ENCODE measurements at places on chromosomes 13 and 19.

GRCh38 chr13:97797553-97797952 lies 155.9 kb upstream of the IPO5 start:
- no peak for DNase-seq

GRCh38 chr13:29481603-29482002 lies 113.9 kb downstream of the SLC7A1 start:
- no peak for DNase-seq

GRCh38 chr13:43933378-43933777 lies 53.7 kb downstream of the LACC1 start:
- no peak for DNase-seq

- DNase-seq = no peak
Measured at GRCh38 chr13:71729441-71729840, 137.6 kb downstream of the DACH1 start.

DNA sequence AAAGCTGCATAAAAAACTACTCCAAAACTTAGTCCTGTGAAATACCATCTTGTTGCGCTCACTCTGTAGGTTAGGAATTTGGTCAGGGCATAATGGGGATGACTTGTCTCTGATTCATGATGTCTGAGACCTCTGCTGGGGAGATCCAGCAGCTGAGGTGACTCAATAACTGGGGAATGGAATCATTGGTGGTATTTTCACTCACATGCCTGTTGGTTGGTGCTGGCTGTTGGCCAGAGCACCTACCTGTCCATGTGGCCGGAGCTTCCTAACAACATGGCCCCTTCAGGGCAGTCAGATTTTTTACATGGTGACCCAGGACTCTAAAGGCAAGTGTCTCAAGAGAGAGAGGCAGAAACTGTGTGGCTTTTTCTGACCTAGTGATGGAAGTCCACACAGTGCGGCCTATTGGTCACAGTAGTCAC lies 7.4 kb upstream of the ESD start:
- no peak for DNase-seq

- DNase-seq = peak; percentile 47
Measured at GRCh38 chr19:35757231-35757748, 461 bp upstream of the HSPB6 start.

DNA sequence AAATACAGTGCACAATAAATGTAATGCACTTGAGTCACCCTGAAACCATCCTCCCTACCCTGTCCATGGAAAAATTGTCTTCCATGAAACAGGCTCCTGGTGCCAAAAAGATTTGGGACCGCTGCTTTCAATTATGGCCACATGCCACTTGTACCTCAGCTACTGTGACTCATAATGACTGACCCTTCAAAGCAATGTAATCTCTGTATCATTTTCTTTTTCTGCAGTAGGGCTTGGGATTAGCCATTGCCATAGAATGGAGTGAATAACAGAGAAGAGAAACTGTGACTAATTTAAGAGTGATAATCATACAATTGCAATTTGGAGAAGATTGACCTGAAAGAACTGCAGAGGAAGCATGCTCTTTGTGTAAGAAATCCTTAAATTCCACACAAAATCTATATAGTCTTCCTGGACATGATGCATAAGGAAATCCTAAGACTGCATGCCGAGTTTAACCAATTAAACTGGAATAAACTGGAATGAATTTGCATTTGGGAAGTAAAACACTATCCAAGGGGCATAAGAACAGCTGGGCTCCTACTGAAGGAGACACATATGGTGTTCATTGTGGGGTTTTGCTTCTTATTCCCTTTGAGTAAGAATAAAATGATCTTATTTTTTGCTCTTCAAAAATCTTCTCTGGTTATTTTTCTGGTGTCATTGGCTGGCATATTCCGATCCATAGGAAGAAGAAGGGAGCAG lies 59.5 kb upstream of the SLC7A1 start:
- DNase-seq = no peak

DNA sequence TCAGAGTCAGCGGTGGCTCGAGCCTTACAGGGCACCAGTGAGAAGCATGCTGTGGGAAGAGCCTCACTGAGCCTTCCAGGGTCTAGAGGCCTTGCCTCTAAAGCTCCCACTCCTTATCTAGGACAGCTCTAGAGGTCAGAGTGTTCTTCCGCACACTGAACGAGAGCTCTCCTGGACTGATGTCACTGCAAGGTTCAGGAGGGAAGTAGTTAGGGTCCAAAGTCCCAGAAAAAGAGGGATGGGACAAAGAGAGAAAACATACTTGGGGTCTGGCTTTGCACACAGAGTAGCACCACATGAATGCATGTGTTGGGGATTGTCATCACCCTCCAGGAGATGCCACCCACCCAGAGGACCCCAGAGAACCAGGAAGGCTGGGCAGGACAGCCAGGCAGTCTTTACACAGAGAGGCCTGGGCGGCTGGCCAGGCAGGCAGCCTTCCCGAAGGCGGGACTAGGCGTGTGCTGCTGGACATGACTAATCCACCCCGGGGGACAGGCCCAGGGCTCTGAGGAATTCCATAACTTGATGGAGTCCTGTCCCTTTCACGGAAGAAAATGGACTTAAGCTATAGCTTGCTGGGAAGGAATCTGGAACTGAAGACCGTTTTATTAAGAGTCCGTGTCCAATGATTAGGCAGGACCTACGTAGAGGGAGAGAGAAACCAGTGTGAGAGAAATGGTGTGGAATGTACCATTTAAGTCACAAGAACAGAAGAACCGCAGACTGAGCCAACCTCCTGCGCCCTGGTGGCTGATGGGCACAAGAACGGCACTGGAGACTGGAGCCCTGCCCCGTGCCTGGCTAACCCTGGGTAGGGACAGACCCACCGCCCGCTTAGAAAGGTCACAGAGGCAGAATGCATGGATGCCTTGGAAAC lies 16.6 kb upstream of the EPHX3 start:
- no peak for DNase-seq

DNA sequence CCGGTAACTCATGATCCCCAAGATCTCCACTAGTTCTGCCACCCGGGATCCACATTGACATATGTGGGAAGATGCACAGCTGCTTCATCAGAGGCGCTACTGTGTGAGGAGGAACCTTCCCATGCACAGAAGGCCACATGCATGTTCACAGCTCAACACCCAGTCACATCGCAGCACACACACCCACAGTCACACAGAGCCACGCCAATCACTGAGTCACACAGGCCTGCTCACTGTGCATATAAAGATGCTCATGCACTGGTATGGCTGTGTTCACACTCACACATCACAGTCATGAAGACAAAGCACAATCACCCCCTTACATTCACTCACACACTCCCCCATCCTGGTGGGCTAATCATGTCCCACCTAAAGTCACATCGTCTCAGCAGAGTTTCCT lies 9.8 kb downstream of the CLC start:
- DNase-seq = no peak

GRCh38 chr19:2619076-2619475 lies 83.4 kb downstream of the GNG7 start:
- no peak for DNase-seq

GRCh38 chr13:81745391-81745790 lies 1404.5 kb upstream of the SPRY2 start:
- DNase-seq = no peak

DNA sequence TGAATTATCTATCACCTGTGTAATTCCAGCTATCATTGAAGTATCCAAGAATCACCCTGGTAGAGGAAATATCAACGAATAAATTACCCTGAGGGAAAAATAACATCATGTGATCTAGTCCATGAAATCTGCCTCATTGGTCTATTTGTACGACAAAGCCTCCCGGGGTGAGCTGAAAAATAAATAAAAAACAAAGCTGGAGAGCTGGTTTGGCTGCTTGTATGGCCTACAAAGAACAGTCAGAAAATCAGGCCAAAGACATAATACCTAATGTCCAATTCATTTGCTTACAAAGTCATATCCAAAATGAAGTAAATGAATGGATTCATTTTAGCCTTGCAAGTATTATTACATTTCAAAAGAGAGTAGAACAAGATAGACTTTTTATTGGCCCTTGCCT lies 449.9 kb downstream of the KLF12 start:
- no peak for DNase-seq

DNA sequence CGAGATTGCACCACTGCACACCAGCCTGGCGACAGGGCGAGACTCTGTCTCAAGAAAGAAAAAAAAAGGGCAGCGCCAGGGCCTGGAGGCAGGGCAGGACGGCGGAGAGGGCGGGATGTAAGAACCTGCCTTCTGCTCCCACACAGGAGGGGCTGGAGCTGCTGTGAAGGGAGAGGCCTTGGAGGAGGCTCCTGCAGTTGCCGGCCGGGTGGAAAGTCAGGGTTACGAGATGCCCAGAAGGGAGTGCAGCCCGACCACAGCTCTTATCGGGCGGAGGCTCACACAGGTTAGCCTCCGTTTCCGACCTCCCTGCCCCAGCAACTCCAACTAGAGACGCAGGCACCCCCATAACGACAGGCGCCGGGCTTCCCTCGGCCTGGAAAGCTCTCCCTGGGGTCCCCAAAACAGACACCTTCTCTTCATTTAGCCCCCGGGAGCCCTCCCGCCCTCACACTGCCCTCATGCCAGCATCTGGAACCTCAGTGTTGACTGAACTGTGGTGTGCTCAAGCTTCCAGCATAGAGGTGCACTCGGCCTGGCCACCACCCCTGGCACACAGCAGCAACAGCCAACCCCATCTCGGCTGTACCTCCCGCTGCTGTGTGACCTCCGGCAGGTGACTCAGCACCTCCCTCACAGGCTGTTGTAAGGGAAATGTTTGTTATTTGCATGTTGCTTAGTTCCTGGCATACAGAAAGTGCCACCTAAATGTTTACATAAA lies 1.4 kb downstream of the PLPP2 start:
- no peak for DNase-seq

DNA sequence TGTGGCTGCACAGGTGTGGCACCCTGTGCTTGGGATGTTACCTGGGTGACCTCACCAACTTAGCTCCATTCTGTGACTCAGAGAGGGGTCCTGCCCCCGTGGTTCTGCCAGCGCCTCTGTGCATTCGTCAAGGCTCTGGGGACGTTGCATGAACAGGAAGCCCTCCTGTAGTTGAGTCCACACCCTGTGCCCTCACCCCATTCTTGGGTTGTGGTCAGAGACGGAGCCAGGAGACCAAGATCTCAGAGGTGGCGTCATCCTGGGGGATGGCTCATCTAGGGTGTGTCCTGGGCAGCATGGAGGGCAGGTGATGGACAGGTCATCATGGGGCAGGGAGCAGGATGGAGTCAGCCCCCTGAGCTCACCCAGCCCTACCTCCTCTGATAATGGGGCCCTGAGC lies 2.5 kb downstream of the COX6B2 start:
- no peak for DNase-seq

DNA sequence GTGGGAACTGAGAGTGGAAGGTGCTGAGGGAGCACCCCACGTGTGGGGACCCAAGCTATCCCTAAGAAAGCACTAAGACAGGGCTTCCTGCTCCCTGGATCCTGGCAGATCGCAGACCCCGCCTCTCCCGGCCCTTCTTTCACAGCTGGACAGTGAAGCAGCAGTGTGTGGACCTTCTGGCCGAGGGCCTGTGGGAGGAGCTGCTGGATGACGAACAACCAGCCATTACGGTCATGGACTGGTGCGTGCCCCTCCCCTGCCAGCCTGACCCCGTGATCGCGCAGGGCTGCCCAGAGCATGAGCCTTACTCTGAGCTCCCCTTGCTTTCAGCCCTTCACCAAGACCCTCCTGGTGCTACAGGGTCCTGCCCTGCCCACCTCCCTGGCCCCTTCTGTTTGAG lies 2.3 kb downstream of the NCCRP1 start:
- DNase-seq = no peak

DNA sequence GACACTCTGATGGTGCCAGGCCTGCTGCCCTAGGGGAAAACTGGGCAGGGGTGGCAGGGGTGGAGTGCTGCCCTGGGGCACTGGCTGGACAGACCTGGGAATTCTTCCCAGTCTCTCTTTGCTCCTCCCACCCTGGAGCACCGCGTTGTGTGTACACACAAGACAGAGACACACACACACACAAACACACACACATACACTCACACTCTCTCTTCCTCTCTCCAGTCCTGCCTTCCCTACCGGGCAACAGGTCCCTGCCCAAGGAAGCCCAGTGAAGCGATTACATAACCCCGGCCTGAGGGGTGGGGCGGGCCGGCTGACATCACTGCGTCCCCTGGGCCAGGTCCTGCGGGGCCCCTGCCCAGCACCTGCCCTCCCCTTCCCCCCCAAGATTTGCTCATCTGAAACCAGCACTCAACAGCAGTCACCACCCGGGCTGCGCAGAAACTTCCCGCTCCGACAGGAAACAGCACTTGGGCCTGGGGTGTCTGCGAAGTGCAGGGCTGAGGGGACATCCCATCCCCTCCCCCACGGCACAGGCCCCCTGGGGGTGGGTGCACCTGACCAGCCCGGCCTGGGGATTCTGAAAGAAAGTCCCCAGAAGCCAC lies 1.2 kb downstream of the MKNK2 start:
- peak; percentile 67 for DNase-seq

- DNase-seq = no peak
Measured at GRCh38 chr13:64992314-64992713, 2237.8 kb downstream of the PCDH9 start.

DNA sequence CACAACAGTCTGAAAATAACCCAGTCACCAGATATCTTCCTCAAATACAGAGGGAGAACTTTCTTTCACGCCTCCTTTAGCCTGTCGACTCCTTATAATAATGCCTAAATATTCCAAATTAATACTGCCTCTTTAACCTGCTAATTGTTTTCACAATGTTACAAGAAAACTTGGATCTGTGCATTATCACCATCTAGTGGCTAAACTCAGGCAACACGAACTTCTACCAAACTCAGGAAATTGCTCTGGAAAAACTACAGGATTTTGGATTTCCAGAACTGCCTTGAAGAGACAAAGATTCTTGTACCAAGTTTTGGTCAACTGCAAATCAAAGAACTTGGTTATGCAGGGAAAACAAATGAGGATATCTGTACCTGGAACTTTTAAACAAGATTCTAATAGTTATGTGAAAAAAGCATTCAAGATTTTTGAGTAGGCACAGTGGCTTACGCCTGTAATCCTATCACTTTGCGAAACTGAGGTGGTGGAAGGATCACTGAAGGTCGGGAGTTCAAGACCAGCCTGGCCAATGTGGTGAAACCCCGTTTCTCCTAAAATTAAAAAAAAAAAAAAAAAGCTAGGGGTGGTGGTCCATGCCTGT lies 10.8 kb downstream of the CLN5 start:
- DNase-seq = no peak

DNA sequence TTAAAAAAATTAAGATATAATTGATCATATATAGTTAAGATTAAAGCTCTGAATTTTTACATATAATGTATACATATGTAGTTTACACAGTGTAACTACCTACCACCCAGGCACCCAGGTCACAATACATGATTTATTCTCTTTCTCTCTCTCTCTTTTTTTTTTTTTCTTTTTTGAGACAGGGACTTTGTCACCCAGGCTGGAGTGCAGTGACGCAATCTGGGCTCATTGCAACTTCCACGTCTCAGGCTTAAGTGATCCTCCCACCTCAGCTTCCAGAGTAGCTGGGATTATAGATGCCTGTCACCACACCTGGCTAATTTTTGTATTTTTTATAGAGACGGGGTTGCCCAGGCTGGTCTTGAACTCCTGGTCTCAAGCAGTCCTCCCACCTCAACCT lies 18.8 kb upstream of the CLASRP start:
- no peak for DNase-seq

GRCh38 chr19:8397271-8397670 lies 7.1 kb downstream of the RAB11B start:
- DNase-seq = no peak
